Cardiac muscle cell (in vitro differentiated cells and primary cell): ENCODE measurements at places on chromosomes 7 and 10. TPM values are rescaled to one million over a fixed set of nuclear protein-coding genes. Genes with fewer than 3 reads are reported as not detected.

CLDN3 gene
- total RNA-seq = 5.9 and 11.0 TPM in 2 replicates

CUZD1 gene
- total RNA-seq = 0.30 TPM in 1 of 2 replicates, not detected in the other

STEAP2 gene
- total RNA-seq = 2.9 and 3.4 TPM in 2 replicates

UFSP1 gene
- total RNA-seq = 16.0 and 19.0 TPM in 2 replicates

GRCh38 chr7:77391230-77391629, 24.9 kb downstream of the GSAP start:
- no peaks in the 10 kb centered on the region for H3K36me3 ChIP-seq
- no peak overlapping the region for H3K4me3 ChIP-seq
- DNase-seq = no peak
- peaks cover 26% of the 10 kb centered on the region for H3K4me1 ChIP-seq
- no peak overlapping the region for H3K27ac ChIP-seq

- H3K4me3 ChIP-seq = no peak overlapping the region
- H3K27ac ChIP-seq = no peak overlapping the region
- H3K27me3 ChIP-seq = no peaks in the 10 kb centered on the region
- peak; percentile 74 for DNase-seq
- peaks cover 27% of the 10 kb centered on the region for H3K4me1 ChIP-seq
Observed at GRCh38 chr7:130277763-130278643, 11.3 kb downstream of the CPA2 start.

GRCh38 chr10:125783408-125783807, 7.8 kb upstream of the MMP21 start:
- no peak overlapping the region for H3K4me3 ChIP-seq
- no peaks in the 10 kb centered on the region for H3K4me1 ChIP-seq
- no peaks in the 10 kb centered on the region for H3K36me3 ChIP-seq
- no peak for DNase-seq
- no peak overlapping the region for H3K27ac ChIP-seq

DNA sequence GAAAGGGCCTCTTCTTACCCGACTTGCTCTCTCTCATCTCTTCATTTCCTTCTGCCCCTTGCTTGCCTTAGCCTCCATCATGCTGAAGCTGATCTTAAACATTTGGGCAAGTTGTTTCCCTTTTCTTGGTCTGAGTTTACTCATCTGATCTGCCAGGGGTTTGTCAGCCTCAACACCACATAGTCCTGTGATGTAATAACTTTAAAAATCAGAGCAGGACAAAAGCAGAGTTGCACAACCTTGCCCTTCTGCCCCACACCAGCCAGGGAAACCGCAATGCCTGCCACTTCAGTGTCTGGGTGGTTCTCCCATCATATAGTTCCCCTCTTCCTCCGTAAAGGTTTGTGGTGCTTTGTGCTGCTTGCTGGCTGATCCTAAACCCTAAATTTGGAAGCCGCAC, 9.9 kb upstream of the LIPM start:
- H3K27ac ChIP-seq = no peak overlapping the region
- H3K4me1 ChIP-seq = no peaks in the 10 kb centered on the region
- H3K36me3 ChIP-seq = no peaks in the 10 kb centered on the region
- H3K4me3 ChIP-seq = no peak overlapping the region
- no peaks in the 10 kb centered on the region for H3K27me3 ChIP-seq
- peak; percentile 85 for DNase-seq

DNA sequence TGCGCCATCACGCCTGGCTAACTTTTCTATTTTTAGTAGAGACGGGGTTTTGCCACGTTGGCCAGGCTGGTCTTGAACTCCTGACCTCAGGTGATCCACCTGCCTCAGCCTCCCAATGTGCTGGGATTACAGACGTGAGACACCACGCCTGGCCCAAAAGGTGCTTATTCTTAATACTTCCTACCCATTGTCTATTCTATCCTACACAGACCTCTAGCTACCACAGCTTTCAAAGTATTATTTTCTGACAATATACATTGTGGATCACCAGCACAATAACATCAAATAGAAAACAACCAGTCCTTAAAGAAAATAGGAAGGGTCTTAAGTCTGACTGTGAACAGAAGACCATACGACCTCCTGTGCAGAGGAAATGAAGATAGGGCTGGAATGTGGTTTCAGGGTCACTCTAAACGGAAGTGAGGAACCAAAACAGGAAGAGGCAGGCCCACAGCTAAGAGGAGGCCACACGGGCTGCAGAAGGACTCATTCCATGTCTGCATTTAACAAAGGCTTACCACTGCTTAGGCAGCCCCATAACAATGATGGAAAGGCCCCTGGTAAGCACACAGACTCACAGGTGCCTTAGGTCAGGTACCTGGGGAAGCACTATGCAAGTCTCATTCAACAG, 115.2 kb downstream of the ZFAND4 start:
- no peaks in the 10 kb centered on the region for H3K4me1 ChIP-seq
- no peaks in the 10 kb centered on the region for H3K36me3 ChIP-seq
- no peak overlapping the region for H3K4me3 ChIP-seq
- no peak overlapping the region for H3K27ac ChIP-seq
- H3K27me3 ChIP-seq = no peaks in the 10 kb centered on the region
- DNase-seq = no peak

DNA sequence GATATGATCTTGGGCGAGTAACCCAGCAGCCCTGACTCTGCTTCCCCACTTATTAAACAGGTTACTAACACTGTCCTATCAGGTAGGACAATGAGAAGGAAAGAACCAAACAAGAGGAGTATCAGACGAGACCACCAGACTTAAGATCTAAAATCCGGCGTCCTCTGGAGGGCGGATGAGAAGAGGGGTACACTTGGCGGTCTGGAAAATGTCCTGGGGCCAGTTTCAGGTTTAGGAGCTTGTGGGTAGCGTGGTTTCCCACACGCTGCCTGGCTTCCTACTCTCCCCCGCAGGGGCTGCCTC, 635 bp downstream of the ZNF32 start:
- no peak overlapping the region for H3K27ac ChIP-seq
- H3K4me1 ChIP-seq = no peaks in the 10 kb centered on the region
- H3K27me3 ChIP-seq = no peaks in the 10 kb centered on the region
- peaks cover 20% of the 10 kb centered on the region for H3K36me3 ChIP-seq
- DNase-seq = no peak
- peak overlapping the region; percentile 46 for H3K4me3 ChIP-seq

DNA sequence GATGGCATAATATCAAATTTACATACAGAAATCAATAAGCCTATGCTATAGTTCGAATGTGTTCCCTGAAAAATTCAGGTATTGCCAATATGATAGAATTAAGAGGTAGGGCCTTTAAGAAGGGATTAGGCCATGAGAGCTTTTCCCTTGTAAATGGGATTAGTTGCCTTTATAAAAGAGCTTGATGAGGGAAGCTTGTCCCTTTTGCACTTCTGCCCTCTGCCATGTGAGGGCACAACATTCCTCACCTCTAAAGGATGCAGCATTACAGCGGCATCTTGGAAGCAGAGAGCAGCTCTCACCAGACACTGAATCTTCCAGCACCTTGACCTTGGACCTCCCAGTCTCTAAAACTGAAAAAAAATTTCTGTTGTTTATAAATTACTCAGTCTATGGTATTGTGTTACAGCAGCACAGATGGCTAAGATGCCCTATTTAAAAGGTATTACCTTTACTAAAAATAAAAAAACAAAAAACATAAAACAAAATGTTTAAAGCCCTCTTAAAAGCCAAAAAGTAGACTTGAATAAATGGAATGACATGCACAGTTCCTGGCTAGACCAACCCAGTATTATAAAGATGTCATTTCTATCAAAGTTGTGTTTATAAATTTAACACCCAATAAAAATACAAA, 909.6 kb downstream of the REEP3 start:
- no peaks in the 10 kb centered on the region for H3K27me3 ChIP-seq
- no peaks in the 10 kb centered on the region for H3K4me1 ChIP-seq
- H3K36me3 ChIP-seq = no peaks in the 10 kb centered on the region

- H3K36me3 ChIP-seq = no peaks in the 10 kb centered on the region
- no peak overlapping the region for H3K4me3 ChIP-seq
- no peak for DNase-seq
- no peaks in the 10 kb centered on the region for H3K27me3 ChIP-seq
- no peak overlapping the region for H3K27ac ChIP-seq
Observed at GRCh38 chr10:55873485-55873884, 487.6 kb downstream of the ZWINT start.

- no peak for DNase-seq
- no peak overlapping the region for H3K4me3 ChIP-seq
- H3K27me3 ChIP-seq = no peaks in the 10 kb centered on the region
- H3K4me1 ChIP-seq = no peaks in the 10 kb centered on the region
- H3K36me3 ChIP-seq = peaks cover 11% of the 10 kb centered on the region
Observed at GRCh38 chr10:89741126-89741762, 39.9 kb downstream of the KIF20B start.

DNA sequence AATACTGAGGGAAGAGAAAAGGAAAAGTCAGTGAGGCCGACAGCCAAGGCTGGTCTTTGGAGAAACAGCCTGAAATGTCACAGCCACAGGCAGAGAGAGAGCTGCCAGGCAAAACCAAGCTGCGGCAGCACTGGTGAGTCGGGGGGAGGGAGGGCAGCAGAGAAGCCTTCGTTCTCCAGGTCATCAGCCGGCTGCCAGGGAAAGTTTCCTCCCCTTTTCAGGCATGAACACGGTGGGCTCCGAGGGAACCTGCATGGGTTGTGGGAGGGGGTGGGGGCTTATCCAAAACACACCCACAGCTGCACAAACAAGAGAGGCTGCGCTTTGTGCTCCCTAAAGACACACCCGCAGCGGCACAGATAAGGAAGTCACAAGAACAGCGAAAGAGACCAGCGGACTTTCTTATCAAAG, 62.3 kb upstream of the NKX6-2 start:
- H3K4me3 ChIP-seq = no peak overlapping the region
- no peaks in the 10 kb centered on the region for H3K4me1 ChIP-seq
- no peaks in the 10 kb centered on the region for H3K27me3 ChIP-seq
- no peak for DNase-seq
- H3K36me3 ChIP-seq = no peaks in the 10 kb centered on the region
- no peak overlapping the region for H3K27ac ChIP-seq

- DNase-seq = no peak
- no peaks in the 10 kb centered on the region for H3K36me3 ChIP-seq
- H3K27me3 ChIP-seq = peaks cover 7% of the 10 kb centered on the region
- H3K4me3 ChIP-seq = no peak overlapping the region
Observed at GRCh38 chr7:114422507-114423501, 8.2 kb downstream of the FOXP2 start.

DNA sequence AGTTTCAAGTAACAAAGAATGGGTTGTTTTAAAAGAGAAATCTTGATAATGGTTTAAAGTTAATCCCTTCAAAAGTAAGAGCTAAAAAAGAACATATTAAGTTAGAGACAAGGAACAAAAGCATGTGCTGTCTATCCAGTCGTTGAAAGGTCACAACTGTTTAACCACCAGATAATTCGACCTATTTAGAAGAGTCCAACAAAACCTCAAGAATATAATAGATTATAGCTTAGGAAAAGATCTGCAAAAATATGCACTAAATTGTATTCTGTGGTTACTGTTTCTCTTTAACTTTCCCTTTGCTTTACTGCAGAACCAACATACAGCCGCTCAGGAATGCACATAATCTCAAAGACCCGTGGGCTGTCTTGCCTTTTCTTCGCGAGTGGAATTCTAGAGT, 74.9 kb downstream of the PCGF5 start:
- H3K4me3 ChIP-seq = no peak overlapping the region
- no peaks in the 10 kb centered on the region for H3K36me3 ChIP-seq
- H3K27ac ChIP-seq = no peak overlapping the region
- peaks cover 21% of the 10 kb centered on the region for H3K27me3 ChIP-seq
- H3K4me1 ChIP-seq = no peaks in the 10 kb centered on the region

DNA sequence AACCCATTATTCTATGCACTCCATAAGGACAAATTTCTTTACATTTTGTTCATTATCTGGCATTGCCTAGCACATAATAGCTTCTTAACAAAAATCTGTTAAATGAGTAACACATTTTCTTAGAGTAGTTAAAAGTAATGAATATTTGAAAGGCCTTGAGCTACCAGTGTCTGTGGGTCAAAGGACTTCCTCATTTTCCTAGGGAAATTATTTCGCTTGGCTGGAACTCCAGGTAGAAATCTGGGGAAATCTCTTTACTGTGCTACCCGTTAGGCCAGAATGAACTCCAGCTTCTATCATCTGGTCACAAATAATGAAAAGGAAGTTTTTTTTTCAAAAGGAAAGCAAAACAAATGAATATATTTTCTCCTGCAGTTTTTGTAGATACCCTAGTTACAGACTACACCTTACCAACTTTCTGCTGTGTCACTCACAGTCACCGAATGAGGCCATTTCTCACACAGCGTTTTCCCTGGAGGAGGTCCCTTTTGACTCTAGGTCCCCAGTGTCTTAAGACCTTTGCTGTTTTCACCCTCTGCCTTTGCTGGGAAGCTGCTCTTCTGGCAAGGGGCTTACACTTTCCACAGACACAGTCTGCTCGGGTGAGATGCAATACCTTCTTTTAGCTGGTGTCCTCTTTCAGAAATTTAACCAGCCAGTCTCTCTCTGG, 1.6 kb downstream of the SAMD9L start:
- H3K27me3 ChIP-seq = no peaks in the 10 kb centered on the region
- no peaks in the 10 kb centered on the region for H3K4me1 ChIP-seq
- H3K4me3 ChIP-seq = no peak overlapping the region
- no peaks in the 10 kb centered on the region for H3K36me3 ChIP-seq

DNA sequence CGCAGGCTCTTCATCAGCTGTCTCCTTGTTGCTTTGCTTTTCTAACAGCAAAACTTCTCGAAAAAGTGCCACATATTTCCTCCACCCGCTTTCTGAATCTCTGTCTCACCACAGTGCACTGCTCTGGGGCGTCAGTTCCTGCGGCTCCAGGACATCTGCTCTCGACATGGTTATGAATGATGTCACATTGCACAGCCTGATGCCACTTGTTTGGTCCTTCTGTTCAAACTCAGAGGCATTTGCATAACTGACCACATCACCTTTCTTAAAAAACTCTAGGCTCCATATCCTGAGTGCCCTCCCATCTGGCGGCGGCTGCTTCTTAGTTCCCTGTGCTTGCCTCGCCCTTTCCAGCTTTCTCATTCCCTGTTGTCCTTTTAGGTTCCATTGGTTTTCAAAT, 469.3 kb upstream of the COBL start:
- H3K36me3 ChIP-seq = no peaks in the 10 kb centered on the region
- H3K27ac ChIP-seq = no peak overlapping the region
- H3K27me3 ChIP-seq = no peaks in the 10 kb centered on the region
- H3K4me1 ChIP-seq = no peaks in the 10 kb centered on the region
- H3K4me3 ChIP-seq = no peak overlapping the region

GRCh38 chr7:124764847-124765400, 668 bp downstream of the GPR37 start:
- H3K27ac ChIP-seq = no peak overlapping the region
- peaks cover 44% of the 10 kb centered on the region for H3K27me3 ChIP-seq
- DNase-seq = peak; percentile 41
- H3K36me3 ChIP-seq = no peaks in the 10 kb centered on the region

GRCh38 chr7:41745451-41745850, 42.6 kb upstream of the INHBA start:
- no peak overlapping the region for H3K27ac ChIP-seq
- H3K27me3 ChIP-seq = no peaks in the 10 kb centered on the region
- no peak overlapping the region for H3K4me3 ChIP-seq

GRCh38 chr10:107971411-107971810, 806.9 kb upstream of the SORCS1 start:
- no peak overlapping the region for H3K4me3 ChIP-seq
- no peaks in the 10 kb centered on the region for H3K4me1 ChIP-seq
- H3K36me3 ChIP-seq = no peaks in the 10 kb centered on the region
- H3K27me3 ChIP-seq = no peaks in the 10 kb centered on the region
- DNase-seq = peak; percentile 50

- H3K4me3 ChIP-seq = no peak overlapping the region
- no peaks in the 10 kb centered on the region for H3K4me1 ChIP-seq
- DNase-seq = peak; percentile 16
Observed at GRCh38 chr10:83037653-83038052, 1101.7 kb upstream of the GHITM start.
